ENCODE measurements at places on chromosomes 7 and 10. TPM values are rescaled to one million over a fixed set of nuclear protein-coding genes. Genes with fewer than 3 reads are reported as not detected.

DNA sequence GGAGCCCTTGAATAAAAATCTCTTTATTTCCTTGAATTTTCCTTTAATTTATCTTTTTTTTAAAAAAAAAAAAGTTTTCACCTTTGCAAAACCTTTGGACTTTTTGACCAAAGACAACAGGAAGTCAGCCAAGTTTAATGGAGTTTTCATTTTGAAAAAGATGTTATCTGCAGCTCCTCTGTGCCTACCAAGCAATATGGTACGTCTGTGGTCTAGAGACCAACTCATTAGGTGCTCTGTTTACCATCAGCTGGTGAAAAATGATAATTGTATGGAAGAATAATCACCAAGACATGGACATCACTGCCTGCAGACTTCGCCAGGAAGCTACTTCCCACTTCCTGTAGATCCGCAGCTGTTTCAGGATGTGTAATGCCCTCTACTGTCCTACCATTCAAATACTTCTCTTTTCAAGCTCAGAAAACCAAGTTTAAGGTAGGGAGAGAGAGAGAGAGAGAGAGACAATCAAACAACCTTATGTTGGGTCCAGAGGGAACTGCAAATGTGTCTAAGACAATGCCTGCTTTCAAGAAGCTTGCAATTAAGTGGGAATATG is 18.7 kb downstream of the PLXNA4 start:
- no peak overlapping the region for H3K27ac ChIP-seq
- H3K27me3 ChIP-seq: peaks cover 17% of the 10 kb centered on the region
- no peaks in the 10 kb centered on the region for H3K4me1 ChIP-seq
- no peak overlapping the region for H3K4me3 ChIP-seq
- peak; percentile 14 for DNase-seq

- H3K36me3 ChIP-seq: no peaks in the 10 kb centered on the region
- H3K4me3 ChIP-seq: no peak overlapping the region
- no peak overlapping the region for H3K27ac ChIP-seq
- DNase-seq: no peak
Measured at GRCh38 chr7:6257675-6258074, 14.7 kb downstream of the CYTH3 start.

Gene KIF11
- total RNA-seq: 21.3 TPM

- peaks cover 13% of the 10 kb centered on the region for H3K4me1 ChIP-seq
- H3K4me3 ChIP-seq: no peak overlapping the region
- no peak for DNase-seq
Measured at GRCh38 chr7:47502240-47502877, 79.6 kb downstream of the TNS3 start.

GRCh38 chr10:126430512-126430911 is 42.2 kb upstream of the ADAM12 start:
- H3K27ac ChIP-seq: no peak overlapping the region
- peaks cover 6% of the 10 kb centered on the region for H3K36me3 ChIP-seq
- no peak for DNase-seq
- no peaks in the 10 kb centered on the region for H3K27me3 ChIP-seq

DNA sequence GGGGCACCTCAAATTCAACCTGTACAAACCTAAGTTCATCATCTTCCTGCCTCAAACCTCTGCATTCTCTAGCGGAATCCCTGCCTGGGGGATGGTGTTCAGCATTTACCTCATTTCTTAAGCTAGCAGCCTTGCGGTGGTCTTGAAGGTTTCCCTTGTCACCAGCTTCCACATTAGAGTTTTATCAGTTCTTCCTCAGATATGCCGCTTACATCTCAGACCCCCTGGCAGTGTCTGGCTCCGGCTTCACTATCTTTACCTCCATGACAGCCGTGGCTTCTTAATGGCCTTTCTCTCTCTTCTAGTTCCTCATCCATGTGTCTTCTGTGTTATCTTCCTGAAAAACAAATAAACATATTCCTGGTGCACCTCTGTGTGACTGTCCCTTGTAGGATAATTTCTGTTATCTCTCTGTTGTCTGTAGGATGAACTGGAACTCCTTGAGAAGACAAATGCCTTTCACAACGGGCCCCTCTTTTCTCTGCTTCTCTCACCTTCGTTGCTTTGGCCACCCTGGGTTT is 101.1 kb upstream of the BMPER start:
- no peaks in the 10 kb centered on the region for H3K27me3 ChIP-seq
- DNase-seq: no peak
- H3K4me1 ChIP-seq: peaks cover 16% of the 10 kb centered on the region
- no peaks in the 10 kb centered on the region for H3K36me3 ChIP-seq
- no peak overlapping the region for H3K4me3 ChIP-seq

Gene USP6NL
- 19.0 TPM for total RNA-seq

GRCh38 chr7:157503229-157503628 is 166.4 kb downstream of the DNAJB6 start:
- no peaks in the 10 kb centered on the region for H3K36me3 ChIP-seq
- H3K27me3 ChIP-seq: peaks cover 37% of the 10 kb centered on the region

GRCh38 chr10:130038611-130039109 is 72.0 kb downstream of the C10orf143 start:
- H3K27me3 ChIP-seq: no peaks in the 10 kb centered on the region
- peaks cover 2% of the 10 kb centered on the region for H3K4me1 ChIP-seq
- no peaks in the 10 kb centered on the region for H3K36me3 ChIP-seq
- H3K27ac ChIP-seq: no peak overlapping the region
- no peak overlapping the region for H3K4me3 ChIP-seq
- DNase-seq: no peak

Gene C10orf95
- 0.49 TPM for total RNA-seq

DNA sequence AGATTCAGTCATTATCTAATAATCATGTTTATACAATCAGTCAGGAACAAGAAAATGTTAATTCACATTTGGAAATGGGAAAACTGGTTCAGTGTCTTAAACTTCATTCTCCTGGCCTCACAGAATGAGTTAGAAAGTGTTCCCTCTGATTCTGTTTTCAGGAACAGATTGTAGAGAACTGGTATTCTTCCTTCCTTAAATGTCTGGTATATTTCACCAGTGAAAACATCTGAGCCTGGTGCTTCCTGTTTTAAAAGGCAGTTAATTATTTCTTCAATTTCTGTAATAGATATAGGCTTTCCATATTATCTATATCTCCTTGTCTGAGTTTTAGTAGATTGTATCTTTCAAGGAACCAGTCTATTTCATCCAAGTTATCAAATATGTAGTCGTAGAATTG is 97.1 kb upstream of the TMEM168 start:
- no peak overlapping the region for H3K4me3 ChIP-seq
- peaks cover 5% of the 10 kb centered on the region for H3K36me3 ChIP-seq
- DNase-seq: no peak
- H3K4me1 ChIP-seq: no peaks in the 10 kb centered on the region
- H3K27ac ChIP-seq: no peak overlapping the region

DNA sequence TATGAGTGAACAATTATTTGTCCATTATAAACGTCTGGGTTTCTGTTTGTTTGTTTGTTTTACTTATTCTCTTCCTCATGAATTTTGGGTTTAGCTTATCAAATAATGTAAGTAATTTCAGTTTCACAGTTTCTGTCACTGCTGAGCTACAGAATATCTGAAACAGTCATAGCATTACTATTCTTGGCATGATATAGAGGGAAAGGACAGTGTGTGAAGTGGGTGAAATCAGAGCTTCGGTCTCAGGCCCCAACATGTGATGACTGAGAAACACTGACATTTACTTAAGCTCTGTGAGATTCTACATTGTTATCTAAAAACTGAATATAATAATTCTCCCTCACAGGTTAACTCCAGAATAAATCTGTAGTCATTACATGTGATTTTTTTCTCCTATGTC is 8.8 kb upstream of the OR6V1 start:
- no peak for DNase-seq
- H3K27me3 ChIP-seq: peaks cover 15% of the 10 kb centered on the region
- no peaks in the 10 kb centered on the region for H3K4me1 ChIP-seq
- H3K36me3 ChIP-seq: no peaks in the 10 kb centered on the region
- H3K27ac ChIP-seq: no peak overlapping the region

DNA sequence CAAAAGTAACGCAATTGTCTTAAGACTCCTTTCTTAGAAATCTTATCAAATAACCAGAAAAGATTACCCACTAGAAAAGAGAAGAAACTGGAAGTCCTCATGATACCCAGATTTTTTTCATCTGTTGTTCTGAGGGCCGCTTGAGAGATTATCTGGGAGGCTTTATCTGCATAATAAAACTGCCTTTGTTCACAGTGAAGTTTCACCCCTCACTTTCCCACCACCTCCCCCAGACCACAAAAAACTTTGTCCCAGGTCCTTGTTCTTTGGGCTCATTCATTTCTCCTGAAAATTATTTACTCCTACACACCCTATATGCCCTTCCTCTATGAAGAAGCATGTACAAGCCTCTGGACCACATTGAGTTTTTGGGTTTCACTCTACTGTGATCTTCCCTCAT is 745.1 kb upstream of the COBL start:
- peaks cover 79% of the 10 kb centered on the region for H3K27me3 ChIP-seq
- no peak overlapping the region for H3K27ac ChIP-seq
- no peak overlapping the region for H3K4me3 ChIP-seq
- no peak for DNase-seq

Gene ABLIM1
- total RNA-seq: 105 TPM

Gene RTKN2
- 1.6 TPM for total RNA-seq

Gene IFIT2
- 0.58 TPM for total RNA-seq

Gene CYP51A1
- 124 TPM for total RNA-seq

GRCh38 chr10:60536529-60537114 is 146.9 kb upstream of the ANK3 start:
- peak; percentile 56 for DNase-seq
- no peak overlapping the region for H3K27ac ChIP-seq
- H3K4me3 ChIP-seq: no peak overlapping the region
- no peaks in the 10 kb centered on the region for H3K27me3 ChIP-seq

DNA sequence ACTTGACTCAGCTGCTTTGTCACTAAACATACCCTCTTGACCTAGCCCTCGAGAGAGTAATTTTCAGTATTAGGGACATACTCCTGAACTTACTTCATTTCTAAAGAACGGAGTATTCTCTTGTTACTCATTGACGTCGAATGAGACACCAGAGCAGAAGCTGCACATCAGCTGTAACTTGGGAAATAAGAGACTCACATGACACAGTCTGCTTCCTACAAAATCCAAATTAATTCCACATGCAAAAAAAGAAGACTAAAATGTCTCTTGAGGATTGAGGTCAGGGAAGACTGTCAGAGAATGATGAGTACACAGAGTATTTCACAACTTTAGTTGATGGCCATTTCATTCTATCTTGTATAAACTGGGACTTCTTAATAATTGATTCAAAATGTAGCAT is 114.7 kb upstream of the EGFR start:
- peak; percentile 39 for DNase-seq
- peaks cover 8% of the 10 kb centered on the region for H3K4me1 ChIP-seq
- peak overlapping the region; percentile 25 for H3K27ac ChIP-seq

Gene GARIN1A
- 2.3 TPM for total RNA-seq

DNA sequence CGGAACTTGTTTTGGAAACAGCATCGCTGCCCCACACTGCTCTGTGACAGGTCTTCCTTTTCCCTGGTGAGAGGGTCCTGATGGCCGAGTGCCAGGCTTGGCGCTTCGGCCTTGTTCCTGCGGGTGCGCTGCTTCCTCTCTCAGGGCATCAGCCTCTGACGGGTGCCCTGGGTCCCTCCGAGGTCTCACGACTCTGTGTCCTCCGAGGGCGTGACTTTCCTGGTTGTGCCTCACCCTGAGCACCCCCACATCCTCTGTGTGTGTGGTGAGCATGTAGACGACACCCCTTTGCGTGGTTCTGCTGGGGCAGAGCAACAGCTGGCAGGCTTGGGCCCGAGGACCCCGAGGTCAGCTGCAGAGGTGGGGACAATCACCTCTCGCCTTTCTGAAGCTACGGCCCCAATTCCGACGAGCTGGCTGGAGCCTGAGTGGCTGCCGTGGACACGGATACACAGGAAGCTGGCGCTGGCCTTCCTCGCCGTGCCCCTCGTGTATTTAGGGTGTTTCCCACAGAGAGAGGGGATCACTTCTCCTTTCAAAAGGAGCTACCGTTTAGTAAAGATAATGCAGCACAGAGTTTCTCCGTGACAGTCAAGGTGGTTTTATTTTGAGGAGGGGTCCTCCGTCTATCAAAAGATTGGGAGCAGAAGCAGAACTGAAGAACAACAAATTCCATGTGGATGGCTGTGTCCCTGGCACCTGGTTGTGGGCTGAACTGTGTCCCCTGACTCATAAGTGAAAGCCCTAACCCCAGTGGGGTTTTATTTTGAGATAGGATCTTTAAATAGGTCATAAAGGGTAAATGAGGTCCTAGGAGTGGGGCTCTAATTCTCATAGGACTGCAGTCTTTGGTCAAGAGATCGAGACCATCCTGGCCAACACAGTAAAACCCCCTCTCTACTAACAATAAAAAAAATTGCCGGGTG is 36.2 kb upstream of the PITRM1 start:
- H3K4me1 ChIP-seq: no peaks in the 10 kb centered on the region
- H3K4me3 ChIP-seq: no peak overlapping the region
- no peak overlapping the region for H3K27ac ChIP-seq
- no peak for DNase-seq

DNA sequence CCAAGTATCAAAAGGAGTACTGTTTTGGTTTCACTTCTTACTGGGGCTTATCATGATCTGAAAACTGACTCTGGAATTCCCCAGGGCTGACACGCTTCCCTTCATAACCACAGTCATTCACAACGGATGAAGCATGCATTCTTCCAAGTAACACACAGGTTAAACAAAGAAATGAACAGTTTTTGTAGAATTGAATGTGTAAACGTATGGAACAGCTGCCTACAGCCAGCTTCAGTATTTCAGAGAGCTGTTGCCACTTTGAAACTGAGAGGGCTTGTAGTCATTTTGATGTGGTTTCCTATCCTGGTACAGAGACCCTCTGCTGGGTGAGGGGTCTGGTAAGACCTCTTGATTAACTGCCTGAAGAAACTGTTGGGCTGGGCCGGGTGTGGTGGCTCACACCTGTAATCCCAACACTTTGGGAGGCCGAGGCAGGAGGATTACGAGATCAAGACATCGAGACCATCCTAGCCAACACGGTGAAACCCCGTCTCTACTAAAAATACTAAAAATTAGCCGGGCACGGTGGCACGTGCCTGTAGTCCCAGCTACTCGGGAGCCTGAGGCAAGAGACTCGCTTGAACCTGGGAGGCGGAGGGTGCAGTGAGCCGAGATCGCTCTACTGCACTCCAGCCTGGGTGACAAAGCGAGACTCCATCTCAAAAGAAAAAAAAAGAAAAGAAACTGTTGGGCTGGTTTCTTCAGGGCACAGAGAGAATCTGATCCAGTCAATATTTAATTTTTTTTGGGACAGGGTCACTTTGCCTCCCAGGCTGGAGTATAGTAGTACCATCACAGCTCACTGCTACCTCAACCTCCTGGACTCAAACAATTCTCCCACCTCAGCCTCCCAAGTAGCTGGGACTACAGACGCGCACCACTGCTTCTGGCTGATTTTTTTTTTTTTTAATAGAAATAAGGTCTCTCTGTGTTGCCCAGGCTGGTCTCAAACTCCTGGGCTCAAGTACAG is 4.7 kb downstream of the NFE2L3 start:
- no peaks in the 10 kb centered on the region for H3K36me3 ChIP-seq
- peaks cover 13% of the 10 kb centered on the region for H3K4me1 ChIP-seq
- no peaks in the 10 kb centered on the region for H3K27me3 ChIP-seq
- H3K4me3 ChIP-seq: peak overlapping the region; percentile 12
- peak overlapping the region; percentile 68 for H3K27ac ChIP-seq

GRCh38 chr7:121159553-121159952 is 169.2 kb upstream of the WNT16 start:
- H3K27me3 ChIP-seq: peaks cover 56% of the 10 kb centered on the region
- no peak overlapping the region for H3K4me3 ChIP-seq
- no peaks in the 10 kb centered on the region for H3K4me1 ChIP-seq
- no peak for DNase-seq

Gene ITGB8
- total RNA-seq: 25.0 TPM

- no peaks in the 10 kb centered on the region for H3K36me3 ChIP-seq
- no peak overlapping the region for H3K27ac ChIP-seq
- no peak overlapping the region for H3K4me3 ChIP-seq
- no peaks in the 10 kb centered on the region for H3K27me3 ChIP-seq
- no peaks in the 10 kb centered on the region for H3K4me1 ChIP-seq
Measured at GRCh38 chr7:18191341-18191740, 163.7 kb upstream of the PRPS1L1 start.
